ENCODE measurements at places on chromosomes 13 and 19.

DNA sequence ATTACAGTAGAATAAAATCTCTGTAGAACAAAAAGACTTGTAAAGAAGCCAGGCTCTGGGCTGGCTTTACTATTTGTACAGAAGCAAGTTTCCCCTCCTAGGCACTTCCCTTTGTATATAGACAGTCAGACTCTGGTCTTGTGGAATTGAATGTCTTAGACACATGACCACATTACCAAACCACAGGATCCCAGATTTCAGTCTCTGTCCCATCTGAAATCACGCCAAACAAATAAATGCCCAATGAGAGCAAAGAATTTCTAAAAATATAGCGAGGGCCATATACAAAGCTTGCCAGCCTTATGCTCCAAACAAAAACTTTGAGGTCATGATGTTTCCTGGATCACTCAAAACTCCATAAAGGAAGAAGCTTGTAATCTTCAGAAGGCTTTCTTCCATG lies 23.9 kb downstream of the CCDC70 start:
- no peak for DNase-seq

DNA sequence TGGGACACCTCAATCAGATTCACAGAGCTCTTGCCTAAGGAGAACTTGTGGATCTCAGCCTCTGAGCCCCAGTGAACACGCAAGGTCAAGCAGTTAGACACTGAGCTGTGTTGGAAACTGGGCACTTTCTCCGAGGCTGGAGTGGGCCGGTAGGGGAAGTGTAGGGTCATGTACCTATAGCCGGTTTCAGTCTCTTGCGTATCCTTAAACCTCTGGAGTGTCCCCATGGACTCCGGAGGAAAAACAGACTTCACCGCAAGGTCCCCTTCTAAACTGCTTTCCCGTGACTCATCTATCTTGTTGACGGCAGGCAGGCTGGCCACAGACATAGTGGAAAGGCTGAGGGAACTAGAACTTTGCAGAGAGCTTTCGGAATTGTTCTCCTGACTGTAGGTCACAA lies 11.3 kb downstream of the IQCN start:
- no peak for DNase-seq

GRCh38 chr19:10815007-10815536 lies 20.9 kb downstream of the TMED1 start:
- no peak for DNase-seq

DNA sequence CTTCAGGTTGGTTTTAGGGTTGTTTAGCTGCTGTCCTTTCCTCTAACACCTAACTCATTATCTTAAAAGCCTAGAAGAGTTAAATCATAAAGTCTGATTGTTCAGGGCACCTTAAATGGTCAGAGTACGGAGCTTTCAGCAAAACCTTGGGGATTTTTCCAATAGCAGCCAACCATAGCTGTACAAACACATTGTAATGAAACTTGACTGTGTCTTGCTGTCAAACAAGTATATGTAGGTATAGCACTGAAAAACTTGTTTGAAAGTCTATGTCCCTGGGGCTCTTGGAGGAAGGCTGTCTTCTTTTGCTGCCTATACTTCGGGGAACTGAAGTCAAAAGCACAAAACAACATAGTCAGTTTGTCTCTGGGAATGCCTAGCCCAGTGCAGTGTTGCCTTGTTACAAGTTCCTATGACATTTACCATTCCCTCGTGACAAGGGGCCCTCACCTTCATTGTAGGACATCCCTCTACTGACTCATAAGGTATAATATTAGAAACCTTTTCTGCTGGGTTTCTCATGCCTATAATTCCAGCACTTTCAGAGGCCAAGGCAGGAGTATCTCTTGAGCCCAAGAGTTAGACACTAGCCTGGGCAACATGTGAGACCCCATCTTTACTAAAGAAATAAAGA lies 474.5 kb upstream of the NBEA start:
- DNase-seq = no peak

DNA sequence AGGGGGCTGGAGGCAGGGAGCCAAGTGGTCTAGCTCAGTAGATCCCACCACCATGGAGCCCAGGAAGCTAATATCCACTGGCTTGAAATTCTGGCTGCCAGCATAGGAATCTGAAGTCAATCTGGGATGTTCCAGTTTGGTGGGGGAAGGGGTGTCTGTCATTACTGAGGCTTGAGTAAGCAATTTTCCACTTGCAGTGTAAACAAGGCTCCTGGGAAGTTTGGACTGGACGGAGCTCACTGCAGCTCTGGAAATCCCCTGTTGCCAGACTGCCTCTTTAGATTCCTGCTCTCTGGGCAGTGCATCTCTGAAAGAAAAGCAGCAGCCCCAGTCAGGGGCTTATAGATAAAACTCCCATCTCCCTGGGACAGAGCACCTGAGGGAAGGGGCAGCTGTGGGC lies 349.2 kb upstream of the KLHL1 start:
- DNase-seq = no peak

GRCh38 chr13:69168436-69168835 lies 939.2 kb upstream of the ATXN8OS start:
- no peak for DNase-seq

DNA sequence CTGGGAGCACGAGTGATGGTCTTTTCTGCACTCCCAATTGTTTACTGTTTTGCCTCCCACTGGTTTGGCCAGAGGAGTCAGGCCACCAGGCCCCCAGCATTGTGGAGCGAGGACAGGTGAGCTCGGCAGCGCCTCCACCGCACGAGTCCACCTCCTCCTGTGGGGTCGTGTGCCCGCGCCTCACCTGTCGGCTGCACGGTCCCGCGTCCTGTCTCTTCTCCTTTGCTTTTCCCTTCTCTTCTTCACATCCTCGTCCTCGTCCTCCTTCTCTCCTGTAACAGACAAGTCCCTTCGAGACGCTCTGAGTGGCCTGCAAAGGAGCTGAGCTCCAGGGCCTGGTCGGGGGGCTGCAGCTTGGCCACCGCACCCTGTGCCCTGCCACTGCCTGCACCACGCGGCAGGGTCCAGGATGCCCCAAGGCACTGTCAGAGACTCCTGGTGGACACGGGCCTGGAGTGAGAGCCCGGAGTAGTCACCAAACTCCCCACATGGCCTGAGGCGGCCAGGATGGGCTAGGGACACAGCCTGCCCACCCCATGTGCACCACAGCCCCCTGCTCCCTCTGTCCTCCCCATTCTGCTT lies 11.4 kb downstream of the AKAP8 start:
- DNase-seq = no peak

GRCh38 chr19:18193388-18194180 lies 566 bp downstream of the MPV17L2 start:
- peak; percentile 24 for DNase-seq
